ENCODE measurements at places on chromosomes 11 and 22.

DNA sequence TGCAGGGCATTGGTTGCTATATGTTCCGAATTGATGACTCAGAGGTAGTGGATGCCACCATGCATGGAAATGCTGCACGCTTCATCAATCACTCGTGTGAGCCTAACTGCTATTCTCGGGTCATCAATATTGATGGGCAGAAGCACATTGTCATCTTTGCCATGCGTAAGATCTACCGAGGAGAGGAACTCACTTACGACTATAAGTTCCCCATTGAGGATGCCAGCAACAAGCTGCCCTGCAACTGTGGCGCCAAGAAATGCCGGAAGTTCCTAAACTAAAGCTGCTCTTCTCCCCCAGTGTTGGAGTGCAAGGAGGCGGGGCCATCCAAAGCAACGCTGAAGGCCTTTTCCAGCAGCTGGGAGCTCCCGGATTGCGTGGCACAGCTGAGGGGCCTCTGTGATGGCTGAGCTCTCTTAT, 5.4 kb upstream of the TTC36 start:
- DNase-seq, result no peak

DNA sequence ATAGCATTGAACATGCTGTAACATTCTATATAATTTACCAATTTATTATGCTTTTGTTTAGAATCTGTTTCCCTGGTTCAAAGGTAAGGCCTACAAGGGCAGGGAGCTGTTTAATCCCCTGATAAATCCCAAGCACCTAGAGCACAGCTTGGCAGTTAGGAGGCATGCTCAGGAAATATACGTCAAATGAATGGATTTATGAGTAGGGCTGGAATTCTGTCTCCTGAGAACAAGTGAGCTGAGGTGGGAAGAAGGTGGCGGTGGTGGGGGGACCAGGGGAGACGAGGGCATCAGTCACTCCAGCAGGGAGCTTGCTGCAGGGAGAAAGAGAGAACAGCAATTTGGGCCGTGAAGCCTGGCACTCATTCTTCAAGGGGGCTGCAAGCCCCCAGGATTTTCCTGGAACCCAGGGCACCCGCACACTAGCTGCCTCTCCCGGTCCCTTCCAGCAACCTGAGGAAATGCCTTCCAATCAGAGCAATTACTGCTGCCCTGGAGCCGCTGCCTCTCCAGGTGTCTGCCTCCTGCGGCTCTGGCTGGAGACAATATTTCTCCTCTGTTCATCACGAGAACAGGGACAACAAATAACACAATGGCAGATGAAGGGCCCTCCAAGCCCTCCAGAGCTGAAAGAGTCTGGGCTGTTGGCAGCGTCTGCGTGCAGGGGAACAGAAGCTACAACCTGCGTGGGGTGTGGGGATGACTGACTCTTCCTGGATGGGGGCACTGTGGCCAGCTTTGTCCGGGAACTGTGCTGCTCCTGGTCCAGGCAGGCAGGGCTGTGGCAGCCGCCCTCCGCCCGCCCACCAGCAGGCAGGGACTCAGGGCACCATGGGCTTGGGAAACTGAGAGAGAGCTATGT, 233.4 kb downstream of the ST3GAL4 start:
- DNase-seq, result no peak

DNA sequence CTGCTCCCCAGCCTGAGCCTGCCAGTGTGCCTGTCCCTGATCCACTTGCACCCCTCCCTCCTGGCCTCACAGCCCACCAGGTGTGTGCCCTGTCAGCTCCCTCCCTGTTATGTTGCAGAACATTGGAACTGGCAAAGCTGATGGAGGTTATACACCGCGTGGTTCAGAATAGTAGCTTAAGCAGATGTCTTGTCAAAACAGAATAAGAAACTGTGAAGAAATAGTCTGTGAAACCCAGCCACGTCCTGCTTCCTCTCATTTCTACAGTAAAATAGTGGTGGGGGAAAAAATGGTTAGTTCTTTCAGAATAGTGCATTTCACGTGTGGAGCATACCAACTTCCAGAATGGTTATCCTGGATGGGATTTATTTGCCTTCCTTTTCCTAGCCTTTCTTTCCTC, 161.2 kb upstream of the NAV2 start:
- DNase-seq, result no peak

- no peak for DNase-seq
These were observed 657.5 kb downstream of the FAM181B start for GRCh38 chr11:82076126-82076525.

DNA sequence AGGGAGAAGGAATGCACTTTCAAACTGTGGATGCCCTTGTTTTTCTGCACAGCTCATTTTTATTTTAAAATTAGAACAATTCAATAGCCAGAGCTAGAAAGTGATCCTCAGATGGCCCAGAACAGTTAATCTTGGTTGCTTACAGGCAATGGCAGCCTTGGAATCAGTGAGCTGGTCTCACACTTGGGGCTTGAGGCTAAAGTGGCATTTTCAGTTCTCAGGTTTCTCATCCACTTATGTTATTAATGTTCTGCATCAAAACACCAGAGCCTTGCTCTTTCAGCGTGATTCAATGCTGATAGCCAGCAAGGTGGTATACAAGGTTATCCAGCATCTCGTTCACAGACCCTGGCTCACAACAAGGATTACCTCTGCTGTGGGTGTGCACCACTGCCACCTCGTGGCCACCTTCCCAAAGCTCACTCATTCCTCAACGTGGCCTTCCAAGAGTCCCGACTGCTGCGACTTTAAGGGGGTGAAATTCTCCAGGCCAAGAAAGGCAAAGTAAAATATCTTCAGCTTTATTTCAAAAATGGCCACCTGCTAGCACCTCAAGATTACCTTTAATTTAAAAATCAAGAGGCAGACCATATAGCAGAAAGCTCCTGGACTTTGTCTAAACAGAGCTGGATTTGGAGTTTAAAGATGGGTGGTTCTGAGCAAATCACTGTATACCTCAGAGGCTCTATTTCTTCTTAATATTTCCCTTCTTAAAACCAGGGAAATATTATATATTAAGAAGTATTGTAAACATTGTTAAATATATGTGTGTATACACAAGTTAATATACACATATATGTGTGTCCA, 34.2 kb upstream of the FSHB start:
- DNase-seq, result peak; percentile 6

- DNase-seq, result no peak
These were observed 163.8 kb downstream of the CWF19L2 start for GRCh38 chr11:107293677-107294344.

GRCh38 chr11:29879560-29879959, 137.3 kb downstream of the KCNA4 start:
- no peak for DNase-seq

DNA sequence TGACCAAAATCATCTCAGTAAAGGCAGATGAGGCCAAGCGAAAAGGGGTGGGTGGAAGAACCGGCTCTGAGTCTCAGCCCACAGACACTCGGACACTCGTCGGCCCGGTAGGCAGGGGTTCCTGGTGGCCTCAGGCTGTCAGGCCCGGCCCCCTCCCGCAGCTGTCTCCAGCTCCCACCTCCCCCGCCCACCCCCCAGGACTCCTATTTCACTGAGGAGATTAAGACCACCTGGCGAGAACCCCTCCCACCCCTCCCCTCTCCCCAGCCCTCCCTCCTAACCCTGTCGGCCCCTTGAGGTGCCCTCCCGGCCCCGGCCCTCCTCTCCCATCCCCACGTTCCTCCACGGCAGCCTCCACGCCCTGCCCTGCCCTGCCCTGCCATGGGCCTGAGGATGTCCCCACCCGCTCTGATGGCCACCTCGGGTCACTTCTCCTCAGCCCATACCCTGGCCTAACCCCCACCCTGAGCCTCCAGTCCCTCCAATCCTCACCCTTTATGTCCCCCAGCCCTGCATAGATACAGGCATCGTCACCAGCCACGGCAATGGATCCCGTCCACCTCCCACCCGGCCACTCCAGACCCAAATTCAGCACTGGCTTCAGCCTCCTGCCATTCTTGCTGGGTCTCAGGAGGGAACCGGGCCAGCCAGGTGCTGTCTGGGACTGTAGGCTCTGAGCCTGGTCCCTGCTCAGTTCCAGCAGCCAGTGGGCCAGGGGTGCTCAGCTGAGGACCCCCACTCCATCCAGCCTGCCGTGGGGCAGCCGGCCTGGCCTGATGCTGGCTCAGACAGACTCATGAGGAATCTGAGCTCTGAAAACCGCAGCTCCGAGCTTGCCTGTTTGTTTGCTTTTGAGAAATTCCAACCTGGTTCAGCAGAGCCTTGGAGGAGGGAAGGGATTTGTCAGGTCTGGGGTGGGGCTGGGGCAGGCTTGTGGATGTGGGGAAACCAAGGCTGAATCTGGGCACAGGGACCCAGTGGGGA, 9.8 kb upstream of the TBX1 start:
- no peak for DNase-seq

DNA sequence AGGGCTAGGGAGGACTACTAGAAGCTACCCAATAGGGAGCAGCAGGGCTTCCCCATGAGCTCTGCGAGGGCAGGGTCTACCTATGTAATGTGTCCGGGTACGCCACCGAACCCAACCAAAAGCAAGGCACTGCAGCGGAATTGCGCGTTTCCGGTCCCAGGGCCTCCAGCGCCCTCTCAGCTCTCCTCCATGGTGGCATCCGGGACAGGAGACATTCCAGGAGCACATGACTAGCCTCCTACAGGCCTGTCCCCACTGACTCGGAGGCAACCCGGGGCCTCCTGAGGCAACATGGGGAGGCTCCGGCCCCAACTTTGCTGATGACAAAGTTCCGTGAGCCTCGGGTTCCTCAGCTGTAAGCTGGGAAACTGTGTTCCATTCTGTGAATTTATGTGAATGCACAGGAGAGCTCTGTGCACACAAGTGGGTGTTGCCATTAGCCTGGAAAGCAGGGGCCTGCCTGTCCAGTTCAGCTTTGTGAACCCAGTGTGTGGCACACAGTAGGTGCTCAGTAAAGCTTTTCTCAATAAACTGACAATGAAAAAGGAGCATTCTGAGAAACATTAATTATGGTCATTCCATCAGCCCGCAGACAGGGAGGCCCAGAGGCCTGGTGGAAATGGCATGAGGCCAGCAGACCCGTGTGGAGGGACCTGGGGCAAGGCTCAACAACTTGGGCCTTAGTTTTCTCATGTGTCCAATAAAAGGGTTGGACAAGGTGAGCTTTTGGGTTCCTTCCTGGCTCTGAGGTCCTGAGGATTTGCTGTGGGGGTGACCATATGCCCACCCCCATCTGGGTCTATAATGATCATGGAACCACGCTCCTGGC, 50.3 kb downstream of the CHRDL2 start:
- DNase-seq, result no peak

DNA sequence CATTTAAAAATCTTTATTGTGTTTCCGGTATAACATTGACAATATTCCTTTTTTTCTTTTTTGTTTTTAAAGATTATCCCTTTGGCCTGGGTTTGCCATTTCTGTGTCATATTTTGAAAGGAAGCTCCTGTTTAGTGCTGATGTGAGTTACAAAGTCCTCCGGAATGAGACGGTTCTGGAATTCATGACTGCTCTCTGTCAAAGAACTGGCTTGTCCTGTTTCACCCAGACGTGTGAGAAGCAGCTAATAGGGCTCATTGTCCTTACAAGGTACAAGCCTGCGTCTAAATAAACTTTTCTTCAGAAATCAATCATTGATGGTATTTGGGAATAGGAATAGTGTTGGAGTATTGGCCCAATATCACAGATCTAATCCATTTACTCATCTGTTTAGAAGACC, 19.8 kb downstream of the PIWIL4 start:
- DNase-seq, result no peak

DNA sequence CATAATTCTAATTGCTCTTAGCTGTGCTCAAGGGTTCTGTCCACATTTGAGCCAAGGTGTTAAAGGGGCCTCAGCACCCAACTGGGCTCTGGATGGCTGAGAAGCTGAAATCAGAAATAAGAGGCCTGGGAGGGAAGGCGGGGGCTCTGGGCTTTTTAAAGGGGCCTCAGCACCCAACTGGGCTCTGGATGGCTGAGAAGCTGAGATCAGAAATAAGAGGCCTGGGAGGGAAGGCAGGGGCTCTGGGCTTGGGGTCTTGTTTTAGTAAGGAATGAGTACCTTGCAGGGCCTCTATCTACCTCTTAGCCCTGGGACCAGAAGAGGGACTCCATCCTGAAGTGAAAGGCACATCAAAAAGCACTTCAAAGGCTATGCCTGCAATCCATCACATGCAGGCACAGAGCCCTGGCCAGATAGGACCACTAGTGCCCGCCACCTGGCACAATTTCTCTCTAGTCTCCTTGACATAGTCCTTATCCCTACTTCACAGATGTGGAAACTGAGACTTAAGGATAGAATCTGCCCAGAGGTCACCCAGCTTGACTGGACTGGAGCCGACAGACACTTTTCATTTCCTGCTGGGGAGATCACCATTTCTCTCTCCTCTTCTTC, 35.6 kb downstream of the DKK3 start:
- no peak for DNase-seq

GRCh38 chr11:58070585-58070984, 39.8 kb downstream of the OR6Q1 start:
- DNase-seq, result no peak

DNA sequence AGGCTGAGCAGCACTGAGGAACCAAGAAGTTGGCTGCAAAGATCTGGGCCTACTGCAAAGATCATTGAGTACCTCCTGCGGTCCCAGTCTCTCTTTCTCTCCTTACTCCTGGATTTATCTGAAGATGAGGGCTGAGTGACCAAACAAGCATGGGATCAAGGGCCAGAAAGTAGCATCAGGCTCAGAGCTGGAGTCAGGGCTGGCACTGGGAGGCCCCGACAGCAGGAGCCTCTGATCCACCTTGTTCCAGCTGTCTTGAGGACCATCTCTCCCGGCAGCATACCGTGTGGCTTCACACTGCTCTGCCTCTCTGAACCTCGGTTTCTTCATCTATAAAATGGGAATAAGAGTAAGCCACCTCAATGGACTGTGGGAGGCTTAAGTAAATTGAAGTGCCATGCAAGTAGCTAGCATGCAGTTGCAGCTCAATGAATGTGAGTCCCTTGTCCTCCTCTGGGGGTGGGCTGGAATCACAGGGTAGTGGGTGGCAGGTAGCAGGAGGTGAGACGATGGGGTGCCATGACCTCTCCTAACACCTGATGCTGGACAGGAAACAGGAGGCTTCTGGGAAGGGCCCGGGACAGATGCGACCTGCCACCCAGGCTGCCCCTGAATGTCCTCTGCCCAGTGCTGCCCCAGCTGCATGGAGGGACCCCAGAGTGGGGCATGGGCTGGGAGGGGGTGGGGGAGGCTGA, 52.5 kb upstream of the PRDM11 start:
- DNase-seq, result no peak

DNA sequence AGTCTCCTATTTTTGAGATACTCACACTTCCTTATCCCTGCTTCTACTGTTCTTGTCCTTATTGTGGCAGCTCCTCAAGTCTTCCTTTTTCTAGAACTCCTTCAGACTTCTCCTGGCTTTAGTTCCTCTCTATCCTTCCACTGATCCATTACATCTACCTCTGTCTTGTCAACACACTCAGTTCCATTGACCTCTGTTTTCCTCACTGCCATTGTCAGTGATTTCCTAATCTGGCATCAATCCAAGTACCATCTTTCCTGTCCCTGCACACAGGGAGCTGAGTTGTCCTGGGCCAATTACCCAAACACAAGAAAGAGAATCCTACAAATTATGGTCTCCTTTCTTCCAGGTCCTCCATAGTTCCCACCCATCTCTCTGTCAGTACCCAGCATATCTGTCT, 27.9 kb upstream of the RIC3 start:
- no peak for DNase-seq

- DNase-seq, result no peak
These were observed 25.0 kb downstream of the SERGEF start for GRCh38 chr11:17987826-17988225.
